Activated T-helper 2 cell treated with anti-CD3 and anti-CD28 coated beads, Interferon-gamma antibody, Interleukin-2, Interleukin-4, amounts not matched to agents 10 μg/mL and 5 μg/mL and 100 μg/mL, durations not matched to agents 14 hours and 24 hours and 36 hours (primary cell): ENCODE measurements at places on chromosomes 4 and X.
A peak's percentile ranks its signal among the peaks of the same experiment; 100 is the strongest.

DNA sequence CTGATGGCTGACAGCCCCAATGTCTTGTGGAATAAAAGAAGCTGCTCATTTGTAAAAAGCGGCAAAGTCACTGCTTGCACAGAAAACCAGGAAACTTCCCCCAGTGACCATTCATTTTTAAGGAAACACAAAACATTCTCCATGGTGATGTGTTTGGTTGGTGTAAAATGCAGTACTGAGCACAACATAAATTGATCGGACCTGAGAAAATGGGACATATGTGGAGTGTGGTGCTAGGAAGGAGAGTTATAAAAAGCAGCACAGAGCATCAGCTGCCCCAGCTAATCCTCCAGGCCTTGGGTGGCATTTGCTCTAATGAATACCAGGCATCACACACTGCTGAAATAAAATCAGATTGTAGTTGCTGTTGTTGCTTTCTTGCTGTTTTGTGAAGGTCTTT is 55.2 kb downstream of the GLRA2 start:
- DNase-seq: no peak

DNA sequence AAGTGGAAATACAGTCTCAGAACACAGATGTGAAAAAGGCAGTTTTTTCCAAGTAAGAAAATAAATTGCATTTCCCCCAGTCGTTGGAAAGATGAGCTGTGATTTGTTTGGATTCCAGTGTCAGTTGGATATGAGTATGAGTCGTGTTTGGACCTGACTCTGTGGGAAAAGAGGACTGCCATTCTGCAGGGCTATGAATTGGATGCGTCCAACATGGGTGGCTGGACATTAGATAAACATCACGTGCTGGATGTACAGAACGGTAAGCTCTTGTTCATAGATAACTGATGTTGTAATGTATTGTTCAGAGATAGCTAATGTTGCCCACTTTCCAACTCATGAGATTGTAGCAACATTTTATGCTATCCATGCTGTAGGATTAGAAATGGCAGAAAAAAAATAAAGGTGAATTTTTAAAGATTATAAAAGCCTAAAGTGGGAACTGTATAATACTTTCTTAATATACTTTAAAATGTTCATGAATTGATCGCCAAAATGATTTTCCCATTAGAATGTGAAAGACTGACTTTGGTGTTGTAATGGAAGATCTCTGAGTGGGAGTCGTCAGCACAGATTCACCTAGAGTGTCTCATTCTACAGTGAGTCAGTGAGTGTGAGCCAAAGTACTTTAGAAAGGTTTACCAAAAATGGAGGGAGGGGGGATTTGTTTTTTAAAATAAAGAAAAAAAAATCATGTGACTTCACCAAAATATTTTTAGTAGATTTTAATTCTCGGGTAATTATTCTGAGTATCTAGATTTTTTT is 178.7 kb downstream of the DCTD start:
- no peak for DNase-seq

GRCh38 chrX:15013461-15013860 is 140.2 kb downstream of the MOSPD2 start:
- DNase-seq: no peak

- DNase-seq: no peak
These were observed 22.2 kb downstream of the JADE1 start for GRCh38 chr4:128831531-128832242.

DNA sequence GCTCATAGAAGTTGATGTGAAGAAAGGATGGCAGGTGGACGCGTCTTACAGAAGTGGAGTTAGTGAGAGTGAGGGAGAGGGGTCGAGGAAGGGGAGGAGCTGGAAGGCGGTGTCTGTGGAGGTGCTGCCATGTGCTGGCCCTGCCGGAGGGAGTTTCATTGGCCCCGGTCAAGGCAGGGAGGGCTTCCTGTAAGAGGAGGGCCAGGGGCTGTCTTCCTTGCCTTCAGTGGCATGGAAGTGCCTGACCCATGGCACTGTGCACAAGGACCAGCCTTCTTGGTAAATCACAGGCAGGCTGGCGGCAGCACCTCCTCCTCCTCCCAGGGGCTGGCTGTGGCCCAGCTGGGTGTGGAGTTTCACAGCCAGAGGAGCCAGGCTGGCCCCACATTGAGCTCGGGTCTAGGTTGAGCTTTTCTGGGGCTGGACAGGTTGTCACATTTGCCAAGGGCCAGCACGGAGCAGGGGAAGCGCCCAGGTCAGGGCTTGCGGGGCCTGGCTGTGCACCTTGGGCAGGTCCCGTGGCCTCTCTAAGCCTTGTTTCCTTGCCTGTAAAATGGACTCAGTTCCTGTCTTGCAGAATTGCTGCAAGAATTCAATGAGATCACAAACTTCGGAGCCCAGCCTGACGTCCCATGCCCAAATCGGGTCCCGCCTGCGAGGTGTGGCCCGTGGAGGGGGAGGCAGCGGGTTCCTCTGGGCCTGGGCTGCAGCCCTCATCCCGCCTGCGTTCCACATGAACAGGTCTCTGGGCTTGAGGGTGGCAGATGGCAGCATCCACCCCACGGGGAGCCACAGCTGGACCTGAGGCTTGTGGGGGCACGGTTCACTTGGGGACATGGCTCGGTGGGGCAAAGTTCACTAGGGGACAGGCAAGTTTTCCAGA is 7.0 kb downstream of the HTRA3 start:
- no peak for DNase-seq

- DNase-seq: no peak
These were observed 174.5 kb downstream of the SMIM20 start for GRCh38 chr4:26088433-26088928.

DNA sequence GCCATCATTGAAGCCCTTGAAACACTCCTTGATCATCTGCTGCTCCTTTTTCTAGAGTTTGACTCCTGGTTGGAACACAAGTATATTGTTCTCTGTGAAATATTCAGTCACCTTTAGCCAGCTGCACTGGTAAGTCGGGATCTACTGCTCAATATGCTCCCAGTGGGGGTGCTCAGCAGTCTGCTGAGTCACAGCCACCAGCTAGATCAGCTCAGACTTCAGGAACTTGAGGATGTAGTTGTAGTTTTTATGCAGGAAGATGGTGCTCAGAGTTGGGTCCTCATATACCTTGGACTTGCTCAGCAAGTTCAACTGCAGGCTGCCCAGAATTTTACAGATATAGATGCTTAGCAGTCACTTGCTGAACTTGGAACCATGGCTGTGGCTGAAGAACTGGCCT is 202.5 kb upstream of the RPL34 start:
- no peak for DNase-seq

DNA sequence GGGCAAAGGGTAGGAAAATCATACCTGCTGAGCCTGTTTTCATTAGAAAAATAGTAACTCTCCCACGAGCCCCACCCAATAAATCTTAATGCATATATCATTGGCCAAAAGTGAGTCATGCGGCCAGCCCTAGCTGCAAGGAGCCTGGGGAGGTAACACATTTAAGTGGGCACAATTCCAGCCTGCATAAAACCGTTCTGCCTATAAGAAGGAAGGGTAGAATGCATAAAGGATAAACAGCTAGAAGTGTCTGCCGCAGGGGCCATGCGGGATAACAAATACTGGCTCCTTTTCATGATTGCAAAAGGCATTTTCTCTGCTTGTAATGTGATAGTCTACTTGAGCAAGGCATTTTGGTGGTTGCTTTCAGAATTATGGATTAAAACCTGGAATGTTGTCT is 37.1 kb downstream of the EFHC2 start:
- DNase-seq: no peak

- DNase-seq: no peak
These were observed 53.0 kb upstream of the NKX1-1 start for GRCh38 chr4:1459081-1459721.

GRCh38 chr4:67776746-67777145 is 22.6 kb upstream of the GNRHR start:
- no peak for DNase-seq

GRCh38 chr4:25783943-25784342 is 78.8 kb downstream of the SEL1L3 start:
- DNase-seq: no peak

GRCh38 chrX:23952984-23953907 is 45.4 kb downstream of the CXorf58 start:
- DNase-seq: peak; percentile 34

GRCh38 chr4:54909961-54910360 is 215.4 kb downstream of the KDR start:
- no peak for DNase-seq

GRCh38 chrX:50448565-50448964 is 22.1 kb downstream of the DGKK start:
- DNase-seq: no peak

DNA sequence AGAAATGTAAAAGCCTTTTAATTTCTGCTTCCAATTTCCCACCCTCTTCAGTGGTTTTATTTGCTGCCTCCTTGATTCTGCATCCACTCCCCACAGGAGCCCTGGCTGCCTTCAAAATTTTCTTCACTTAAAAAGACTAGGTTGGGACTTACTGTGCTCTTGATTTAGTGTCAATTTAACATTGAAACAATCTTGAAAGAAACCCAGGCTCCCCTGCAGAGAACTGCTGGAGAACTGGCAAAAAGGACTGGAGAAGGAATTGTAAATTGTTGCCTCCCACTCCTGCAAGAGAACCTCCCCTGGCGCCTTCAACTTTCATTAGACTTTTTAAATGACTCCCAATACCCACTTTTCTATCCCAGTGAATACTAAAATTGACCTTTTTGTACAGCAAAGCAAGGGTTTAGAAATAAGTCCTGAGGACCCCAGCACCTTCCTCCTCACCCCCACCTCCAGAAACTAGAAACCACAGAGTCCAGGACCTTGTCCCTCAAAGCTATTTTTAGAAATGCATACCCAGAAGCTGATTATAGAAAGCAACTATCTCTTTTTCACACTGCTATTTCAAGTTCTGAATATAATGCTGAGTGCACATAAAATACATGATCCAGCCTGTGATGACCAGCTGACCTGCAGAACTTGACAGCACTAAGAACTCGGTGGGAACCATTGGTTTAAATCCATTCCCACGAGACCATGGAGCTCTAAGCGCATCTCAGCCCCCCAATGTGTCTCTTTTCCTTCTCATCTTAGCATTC is 155.5 kb downstream of the INPP4B start:
- DNase-seq: no peak

GRCh38 chrX:1152090-1152489 is 60.4 kb downstream of the CRLF2 start:
- no peak for DNase-seq

- DNase-seq: no peak
These were observed 990 bp upstream of the HADH start for GRCh38 chr4:107988763-107989035.

- DNase-seq: no peak
These were observed 35.2 kb upstream of the AMBN start for GRCh38 chr4:70556856-70557255.

DNA sequence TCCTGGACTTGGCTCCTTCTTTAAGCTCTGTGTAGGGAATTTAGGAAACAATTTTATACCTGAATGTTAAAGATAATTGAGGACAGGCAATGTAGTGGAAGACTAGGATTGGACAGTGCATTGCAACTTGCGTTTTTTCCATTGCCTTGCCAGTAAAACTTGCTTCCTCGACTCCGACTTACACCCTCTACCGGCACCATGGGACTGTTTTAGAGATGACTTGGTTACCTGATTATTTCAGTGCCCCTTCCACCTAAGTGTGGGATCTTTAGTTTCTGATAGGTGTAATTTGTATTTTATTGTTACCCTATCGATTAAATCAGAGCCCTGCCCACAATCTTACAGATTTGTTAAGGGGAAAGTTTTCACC is 1.2 kb downstream of the PRPS1 start:
- DNase-seq: no peak
